NCI-H1930 (cell line): ENCODE measurements at places on chromosomes 11 and 22.

DNA sequence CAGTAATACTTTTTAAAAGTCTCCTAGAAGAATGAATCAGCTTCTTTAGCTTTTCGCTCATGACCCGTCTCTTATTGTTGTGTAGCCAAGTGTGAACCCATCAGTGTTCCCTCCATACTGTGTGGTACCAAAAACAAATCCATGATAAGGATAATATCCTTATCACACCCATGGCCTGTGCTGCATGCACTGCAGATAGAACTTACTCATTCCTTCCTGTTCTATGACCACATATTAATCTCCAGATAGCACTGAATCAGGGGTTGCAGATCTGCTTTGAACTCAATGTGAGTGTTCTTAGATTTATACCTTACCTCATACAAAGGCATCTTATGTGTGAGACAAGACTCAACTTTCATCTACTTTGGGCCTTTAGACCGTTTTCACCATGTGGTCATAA lies 373.4 kb downstream of the JRKL start:
- DNase-seq, result no peak

- no peak for DNase-seq
These were observed 27.6 kb downstream of the PLEKHA7 start for GRCh38 chr11:16986434-16987204.

- DNase-seq, result no peak
These were observed 12.7 kb upstream of the FOLH1 start for GRCh38 chr11:49221112-49221511.

GRCh38 chr11:66274219-66274618 lies 3.8 kb upstream of the CNIH2 start:
- DNase-seq, result no peak

- no peak for DNase-seq
These were observed 83.6 kb upstream of the NCAM1 start for GRCh38 chr11:112877581-112877980.

DNA sequence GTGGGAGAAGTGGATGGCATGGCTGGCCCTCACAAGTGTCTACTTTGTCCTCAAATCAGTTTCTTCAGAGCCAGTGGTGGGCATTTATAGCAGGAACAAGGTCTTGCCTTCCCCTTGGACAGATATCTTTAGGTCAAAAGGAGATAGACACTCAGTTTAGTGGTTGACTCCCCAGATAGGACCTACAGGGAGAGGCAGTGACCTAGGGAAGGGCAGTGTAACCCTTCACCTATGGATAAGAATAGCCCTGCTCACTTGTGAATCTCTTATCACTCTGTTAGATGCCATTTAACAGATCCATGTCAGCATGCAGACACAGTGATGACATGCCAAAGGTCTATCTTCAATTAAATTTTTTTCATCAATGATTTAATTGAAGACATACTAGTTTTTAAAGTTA lies 11.0 kb downstream of the BCO2 start:
- DNase-seq, result no peak

DNA sequence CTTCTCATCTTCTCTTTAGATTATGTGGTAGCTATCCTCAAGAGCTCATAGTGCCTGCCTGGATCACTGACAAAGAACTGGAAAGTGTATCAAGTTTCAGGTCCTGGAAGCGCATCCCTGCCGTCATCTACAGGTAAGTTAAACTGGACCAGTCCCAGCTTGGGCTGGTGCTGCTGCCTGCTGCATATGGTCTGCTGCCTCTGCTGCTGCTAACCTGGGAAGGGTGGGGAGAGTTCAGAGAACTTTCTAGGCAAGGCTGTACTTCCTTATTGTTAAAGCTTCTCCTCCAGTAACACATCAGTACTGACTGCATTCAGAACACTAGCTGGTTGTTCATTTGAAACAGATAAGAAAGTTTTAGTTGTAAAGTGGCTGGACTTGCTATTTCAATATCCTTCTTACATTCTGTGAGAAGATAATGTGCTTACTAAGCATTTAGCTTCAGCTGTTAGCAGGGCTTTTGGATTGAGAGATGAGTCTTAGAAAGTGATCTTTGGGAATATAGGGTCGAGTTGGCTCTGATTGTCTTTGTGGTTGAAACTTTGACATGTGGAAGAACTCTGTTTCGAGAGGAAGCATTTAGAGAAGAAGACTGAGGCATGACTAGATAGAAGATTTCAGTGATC lies 77.3 kb upstream of the HORMAD2 start:
- no peak for DNase-seq

GRCh38 chr11:2072551-2073261 lies 66.5 kb downstream of the IGF2 start:
- DNase-seq, result no peak

DNA sequence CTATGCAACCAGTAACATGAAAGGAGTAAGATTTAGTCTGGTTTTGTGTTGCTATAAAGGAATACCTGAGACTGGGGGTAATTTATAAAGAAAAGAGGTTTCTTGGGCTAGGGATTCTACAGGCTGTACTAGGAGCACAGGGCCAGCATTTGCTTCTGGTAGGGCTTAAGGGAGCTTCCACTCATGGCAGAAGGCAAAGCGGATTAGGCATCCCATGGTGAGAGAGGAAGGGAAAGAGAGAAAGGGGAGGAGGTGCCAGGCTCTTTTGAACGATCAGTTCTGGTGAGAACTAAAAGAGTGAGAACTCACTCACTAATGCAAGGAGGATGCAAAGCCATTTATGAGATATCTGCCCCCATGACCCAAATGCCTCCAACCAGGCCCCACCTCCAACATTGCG lies 283.2 kb downstream of the OPCML start:
- no peak for DNase-seq

- DNase-seq, result no peak
These were observed 42.6 kb upstream of the ACCSL start for GRCh38 chr11:44005063-44005701.

- DNase-seq, result no peak
These were observed 59.3 kb upstream of the ANO1 start for GRCh38 chr11:70018816-70019215.

GRCh38 chr22:20159076-20159475 lies 8.2 kb upstream of the CCDC188 start:
- no peak for DNase-seq

DNA sequence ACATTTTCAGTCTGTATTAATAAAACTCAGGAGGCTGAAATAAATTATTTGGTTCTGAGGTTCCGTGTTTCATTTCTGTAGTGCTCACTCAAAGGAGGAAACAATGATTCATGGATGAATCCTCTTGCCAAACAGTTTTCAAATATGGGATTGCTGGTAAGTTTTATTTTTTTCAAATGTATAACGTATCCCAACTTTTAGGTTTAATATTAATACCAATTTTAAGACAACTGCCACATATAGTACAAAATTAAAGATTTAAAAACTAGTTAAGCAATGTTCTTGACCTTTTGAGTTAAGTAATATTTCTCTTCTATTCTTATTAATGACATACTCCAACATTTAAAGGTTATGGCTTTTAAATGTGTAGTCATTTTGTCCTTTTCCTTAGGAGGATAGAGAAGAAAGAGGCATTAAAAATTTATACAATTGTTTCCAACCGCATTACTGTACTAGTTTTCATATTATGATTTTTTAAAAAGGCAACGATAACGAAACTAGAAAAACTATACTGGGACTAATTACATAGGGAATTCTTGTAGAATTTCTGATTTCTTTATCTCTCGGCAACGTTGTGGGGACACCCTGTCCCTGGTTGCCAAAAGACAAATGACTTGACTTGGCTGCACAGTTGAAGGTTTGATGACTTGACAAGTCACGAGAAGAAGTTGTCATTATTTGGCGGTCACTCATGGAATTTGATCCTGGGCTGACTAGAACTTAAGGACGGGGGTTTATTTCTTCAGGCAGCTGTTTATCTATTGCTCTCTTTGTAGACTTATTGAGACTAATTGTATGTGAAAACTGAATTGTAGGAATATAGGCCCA lies 69.1 kb upstream of the ADSL start:
- DNase-seq, result no peak

DNA sequence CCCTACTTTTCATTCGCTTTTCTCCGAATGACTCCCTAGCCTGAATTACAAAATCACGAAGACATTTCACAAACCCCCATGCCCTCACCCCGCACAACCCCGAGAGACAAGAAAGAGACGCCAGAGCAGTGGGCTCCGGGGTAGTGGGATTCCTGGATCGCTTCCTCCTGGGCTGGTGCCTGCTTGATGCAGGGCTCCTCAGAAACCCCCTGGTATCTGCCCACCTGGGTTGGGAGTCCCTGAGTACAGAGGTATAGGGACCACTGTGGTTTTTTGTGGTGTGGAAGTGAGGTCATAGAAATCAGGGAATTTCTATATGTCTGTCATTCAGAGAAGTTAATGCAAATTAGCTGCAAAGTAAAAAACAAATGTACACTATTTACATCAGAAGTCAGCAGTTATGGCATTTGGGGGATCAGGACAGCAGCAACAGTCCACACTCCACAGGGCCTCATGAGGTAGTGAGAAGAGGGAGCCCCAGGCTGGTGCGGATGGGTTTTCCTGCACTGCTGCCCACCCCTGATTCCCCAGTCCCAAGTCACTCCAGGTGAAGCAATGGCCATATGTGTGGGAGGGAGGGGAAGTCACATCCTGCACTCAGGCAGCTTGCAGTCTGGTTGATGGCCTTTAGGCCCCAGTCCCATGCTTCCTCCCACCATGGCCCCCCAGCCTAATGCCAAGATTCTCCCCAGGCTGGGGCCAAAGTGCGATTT lies 39.6 kb downstream of the BUD13 start:
- no peak for DNase-seq

DNA sequence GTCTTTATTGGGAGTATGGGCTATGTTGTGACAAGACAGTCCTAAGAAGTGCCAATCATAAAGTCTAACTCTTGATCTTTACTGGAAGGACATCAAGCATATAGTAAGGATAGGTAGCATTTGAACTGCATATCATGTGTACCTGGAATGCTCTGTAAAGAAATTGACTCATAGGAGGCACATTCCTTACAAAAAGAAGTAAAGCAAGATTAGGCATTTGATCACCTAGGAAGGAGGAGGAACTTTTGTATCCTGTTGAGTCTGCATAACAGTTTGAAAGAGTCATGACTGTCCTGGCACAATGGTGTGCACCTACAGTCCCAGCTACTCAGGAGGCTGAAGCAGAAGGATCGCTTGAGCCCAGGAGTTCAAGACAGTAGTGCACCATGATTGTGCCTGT lies 42.2 kb upstream of the DNAJB7 start:
- DNase-seq, result no peak

- no peak for DNase-seq
These were observed 66.7 kb downstream of the SYN3 start for GRCh38 chr22:32991353-32992101.

GRCh38 chr11:1486054-1486825 lies at the start of gene MOB2:
TSS of gene MOB2 (minus strand) at chr11:1486779. CDS start at chr11:1486556, 223 bp downstream.
- DNase-seq, result no peak

- DNase-seq, result no peak
These were observed 11.5 kb upstream of the IFT27 start for GRCh38 chr22:36787204-36787988.

DNA sequence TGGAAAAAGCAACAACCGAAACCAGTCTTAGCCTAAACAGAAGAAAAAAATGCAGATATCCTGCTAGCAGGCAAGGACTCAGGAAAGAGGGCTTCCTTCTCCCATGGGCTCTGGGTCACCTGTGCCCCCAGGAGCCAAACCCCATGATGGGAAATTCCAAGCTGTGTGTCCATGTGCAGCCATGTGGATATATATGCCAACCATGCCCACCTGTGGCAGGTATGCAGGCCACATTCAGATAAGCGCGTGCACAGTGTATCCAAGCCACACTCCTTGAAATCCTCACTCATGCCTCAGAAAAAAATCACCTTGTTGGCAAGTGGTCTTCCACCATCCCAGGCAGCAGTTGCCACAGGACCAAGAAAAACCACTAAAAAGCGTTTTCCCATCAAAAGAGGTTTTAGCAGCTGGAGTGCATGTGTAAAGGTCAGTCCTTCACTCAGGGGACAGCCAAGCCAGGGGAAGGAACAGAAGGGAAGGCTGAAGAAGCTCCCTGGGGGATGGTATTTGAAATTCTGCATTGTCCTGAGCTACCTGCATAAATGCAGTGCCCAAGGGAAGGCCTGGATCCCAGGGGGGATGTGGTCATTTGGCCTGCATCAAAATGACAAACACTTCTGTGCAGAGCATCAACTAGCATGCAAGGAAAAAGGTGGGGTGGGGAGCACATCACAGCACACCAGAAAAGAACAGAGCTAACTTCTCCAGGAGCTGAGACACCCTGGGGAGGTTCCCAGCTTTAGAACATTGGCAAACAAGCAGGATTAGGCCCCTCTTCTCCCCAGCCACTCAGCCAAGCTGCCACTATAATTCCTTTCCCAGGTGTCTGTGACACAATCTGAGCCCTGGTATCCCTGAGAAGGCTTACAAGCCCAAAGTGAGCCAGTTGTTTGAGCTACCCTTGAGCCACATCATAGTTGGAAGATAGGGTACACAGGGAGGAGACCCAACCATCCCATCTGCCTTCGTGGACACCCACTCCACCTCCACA lies 76.2 kb downstream of the GALNT18 start:
- no peak for DNase-seq

DNA sequence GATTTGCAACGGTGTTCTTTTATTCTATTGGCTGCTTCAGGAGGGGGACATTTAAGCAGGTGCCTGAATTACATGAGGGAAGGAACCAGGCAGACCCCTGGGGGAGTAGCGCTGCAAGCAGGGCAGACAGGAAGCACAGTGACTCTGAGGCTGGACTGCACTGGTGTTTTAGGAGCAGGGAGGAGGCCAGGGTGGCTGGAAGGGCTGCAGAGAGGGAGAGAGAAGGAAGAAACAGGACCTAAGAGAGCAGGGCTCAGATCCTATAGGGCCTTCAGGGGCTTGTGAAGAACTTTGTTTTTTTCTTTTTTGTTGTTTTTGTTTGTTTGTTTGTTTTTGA lies 62.5 kb upstream of the SORL1-AS1 start:
- DNase-seq, result no peak

GRCh38 chr22:37519268-37520195 lies at the start of gene CARD10:
TSS of gene CARD10 (minus strand) at chr22:37519415. CDS start at chr22:37519200, 215 bp downstream.
- no peak for DNase-seq

DNA sequence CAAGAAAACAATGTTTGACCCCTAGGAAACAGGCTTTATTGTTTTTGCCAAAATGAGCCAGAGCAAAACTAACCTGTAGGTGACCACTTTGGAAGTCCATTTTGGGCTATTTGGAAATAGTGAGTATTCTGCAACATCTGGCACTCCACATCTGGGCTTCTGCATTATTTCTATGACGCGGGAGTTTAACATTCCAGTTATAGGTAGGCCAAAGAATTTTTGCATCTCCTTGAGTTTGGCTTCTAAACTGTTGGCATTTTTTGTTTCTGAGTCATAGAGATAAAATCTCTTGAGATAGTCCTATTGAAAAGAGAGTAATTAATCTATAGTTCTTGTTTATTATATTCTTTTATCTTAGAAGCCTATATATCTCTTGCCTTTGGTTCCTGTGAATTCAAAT lies 2.9 kb downstream of the MMP7 start:
- DNase-seq, result no peak

DNA sequence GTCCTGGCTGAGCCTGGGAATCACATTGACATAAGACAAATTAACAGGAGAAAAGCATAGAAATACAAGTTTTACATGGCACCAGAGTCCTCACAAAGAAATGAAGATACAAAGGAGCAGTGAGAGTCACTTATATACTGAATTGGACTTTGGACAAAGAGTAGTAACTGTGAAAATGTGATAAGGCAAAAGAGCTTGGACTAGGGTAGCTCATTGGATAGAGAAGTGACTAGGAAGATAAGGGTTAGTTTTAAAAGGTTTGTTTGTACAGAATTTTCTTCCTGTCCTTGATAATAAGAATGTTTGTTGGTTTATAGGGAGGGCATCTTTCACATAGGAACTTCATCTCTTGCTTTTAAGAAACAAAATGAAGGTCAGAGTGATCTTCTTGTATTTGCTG lies 17.9 kb upstream of the NUCB2 start:
- DNase-seq, result no peak
